ENCODE measurements at places on chromosomes 6 and 20. TPM values are rescaled to one million over a fixed set of nuclear protein-coding genes. Genes with fewer than 3 reads are reported as not detected.

- peak; percentile 77 for DNase-seq
These were observed 7.0 kb downstream of the UBD start for GRCh38 chr6:29552512-29553051.

DNA sequence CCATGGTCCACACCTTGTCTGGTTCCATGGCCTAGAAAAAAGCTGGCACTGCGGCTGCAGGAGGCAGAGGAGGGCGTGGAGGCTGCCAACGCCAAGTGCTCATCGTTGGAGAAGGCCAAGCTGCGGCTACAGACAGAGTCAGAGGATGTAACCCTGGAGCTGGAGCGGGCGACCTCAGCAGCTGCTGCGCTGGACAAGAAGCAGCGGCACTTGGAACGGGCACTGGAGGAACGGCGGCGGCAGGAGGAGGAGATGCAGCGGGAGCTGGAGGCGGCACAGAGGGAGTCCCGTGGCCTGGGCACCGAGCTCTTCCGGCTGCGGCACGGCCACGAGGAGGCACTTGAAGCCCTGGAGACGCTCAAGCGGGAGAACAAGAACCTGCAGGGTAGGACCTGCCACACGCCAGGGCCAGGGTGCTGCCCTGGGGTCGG lies 43.4 kb downstream of the MYH7B start:
- no peak for DNase-seq

DNA sequence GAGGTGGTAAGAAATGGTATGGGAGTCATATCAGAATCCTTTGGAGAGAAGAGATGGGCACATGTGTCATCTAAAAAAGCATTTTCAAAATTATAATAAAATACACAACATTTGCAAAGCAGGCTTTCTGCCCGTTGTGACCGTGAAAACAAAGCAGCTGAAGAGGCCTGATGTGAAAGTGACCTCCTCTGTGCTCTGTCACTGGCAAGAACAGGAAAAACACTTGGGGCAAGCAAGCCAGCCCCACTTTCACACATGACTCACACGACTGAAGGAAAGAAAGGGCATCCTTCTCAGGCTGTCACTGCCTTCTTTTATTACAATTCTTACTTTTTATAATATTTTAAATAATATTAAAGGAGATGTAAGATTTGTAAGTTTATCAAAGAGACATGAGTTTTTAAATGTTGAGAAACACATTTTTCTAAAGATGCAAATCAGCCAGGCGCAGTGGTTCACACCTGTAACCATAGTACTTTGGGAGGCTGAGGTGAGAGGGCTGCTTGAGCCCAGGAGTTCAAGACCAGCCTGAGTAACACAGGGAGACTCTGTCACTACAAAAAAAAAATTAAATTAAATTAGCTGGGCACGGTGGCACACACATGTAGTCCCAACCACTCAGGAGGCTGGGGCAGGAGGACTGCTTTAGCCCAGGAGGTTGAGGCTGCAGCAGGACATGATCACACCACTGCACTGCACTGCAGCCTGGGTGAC lies 143.7 kb downstream of the BTBD9 start:
- DNase-seq, result no peak

DNA sequence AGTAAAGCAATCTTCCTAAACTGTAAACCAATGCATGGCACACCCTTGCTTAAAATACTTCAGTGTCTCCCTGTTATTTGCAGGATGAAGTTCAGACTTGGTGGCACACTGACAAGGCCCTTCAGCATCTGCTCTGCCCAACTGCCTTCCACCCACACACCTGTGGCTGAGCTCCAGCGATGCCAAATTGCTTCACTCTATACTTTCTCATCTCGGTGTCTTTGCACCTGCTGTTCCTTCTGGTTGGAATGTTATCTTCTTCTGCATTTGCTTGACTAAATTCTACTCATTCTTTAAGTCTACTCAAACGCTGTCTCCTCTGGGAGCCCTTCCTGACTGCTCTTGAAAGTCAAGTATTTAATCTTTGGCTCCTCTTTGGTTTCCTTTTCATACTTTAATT lies 100.1 kb upstream of the SUPT3H start:
- DNase-seq, result no peak

DNA sequence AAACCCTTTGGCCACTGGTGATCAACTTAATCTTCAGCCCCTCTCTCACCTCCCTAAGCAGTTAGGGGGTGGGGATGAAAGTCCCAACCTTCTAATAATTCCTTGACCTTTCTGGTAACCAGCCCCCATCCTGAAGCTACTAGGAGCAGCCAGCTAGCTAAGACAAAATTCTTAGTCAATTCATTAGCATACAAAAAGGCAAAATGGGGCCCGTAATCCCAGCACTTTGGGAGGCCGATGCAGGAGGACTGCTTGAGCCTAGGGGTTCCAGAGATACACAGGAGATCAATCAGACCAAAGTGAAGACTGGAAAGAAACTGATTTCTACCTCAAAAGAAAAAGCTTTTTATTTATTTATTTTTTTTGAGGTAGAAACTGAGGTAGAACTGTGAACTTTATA lies 1.8 kb downstream of the ASCC3 start:
- no peak for DNase-seq

- no peak for DNase-seq
These were observed 27.8 kb downstream of the HDDC2 start for GRCh38 chr6:125273965-125274364.

- DNase-seq, result no peak
These were observed 3.0 kb upstream of the SEMG2 start for GRCh38 chr20:45218124-45218523.

DNA sequence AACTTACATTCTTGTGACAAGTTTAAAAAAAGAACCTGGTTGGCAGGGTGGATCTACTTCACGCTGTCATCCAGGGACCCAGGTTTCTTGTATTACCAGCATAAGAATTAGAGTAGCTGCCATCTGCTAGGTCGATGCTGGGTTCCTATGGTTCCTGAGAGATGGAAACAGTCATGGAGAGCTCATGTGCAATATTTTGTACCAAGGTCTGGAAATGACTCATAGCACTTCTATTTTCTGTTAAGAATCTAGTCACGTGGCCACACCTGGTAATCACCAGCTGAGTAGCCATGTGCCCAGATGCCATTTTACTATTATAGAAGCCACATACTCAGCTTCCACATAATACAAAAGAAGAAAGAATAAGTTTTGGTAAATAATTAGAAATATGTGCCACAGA lies 171.3 kb downstream of the CD83 start:
- DNase-seq, result no peak

DNA sequence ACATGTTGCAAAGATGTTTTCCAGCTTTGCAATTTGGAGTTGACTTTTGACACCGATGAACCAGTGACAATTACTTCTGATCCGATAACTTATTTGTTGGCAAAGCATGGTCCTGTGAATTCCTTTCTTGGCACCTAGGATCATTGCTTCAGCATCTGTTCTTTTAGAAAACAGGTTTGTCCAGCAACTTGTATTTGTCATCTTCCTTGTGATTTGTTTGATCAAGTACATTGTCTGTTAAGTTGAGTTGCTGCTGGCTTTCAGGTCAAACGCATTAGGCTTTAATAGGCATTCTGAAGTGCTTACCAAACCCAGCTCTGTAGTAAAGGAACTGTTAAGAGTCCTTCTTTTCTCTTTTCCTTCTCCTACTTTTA lies 192.4 kb upstream of the ZNF217 start:
- DNase-seq, result no peak

- peak; percentile 89 for DNase-seq
These were observed 809 bp downstream of the SRPK1 start for GRCh38 chr6:35919827-35920751.

GRCh38 chr6:150001295-150002008 lies 23.9 kb downstream of the RAET1L start:
- no peak for DNase-seq

- DNase-seq, result no peak
These were observed 57.6 kb downstream of the GMDS start for GRCh38 chr6:2187826-2188225.

DNA sequence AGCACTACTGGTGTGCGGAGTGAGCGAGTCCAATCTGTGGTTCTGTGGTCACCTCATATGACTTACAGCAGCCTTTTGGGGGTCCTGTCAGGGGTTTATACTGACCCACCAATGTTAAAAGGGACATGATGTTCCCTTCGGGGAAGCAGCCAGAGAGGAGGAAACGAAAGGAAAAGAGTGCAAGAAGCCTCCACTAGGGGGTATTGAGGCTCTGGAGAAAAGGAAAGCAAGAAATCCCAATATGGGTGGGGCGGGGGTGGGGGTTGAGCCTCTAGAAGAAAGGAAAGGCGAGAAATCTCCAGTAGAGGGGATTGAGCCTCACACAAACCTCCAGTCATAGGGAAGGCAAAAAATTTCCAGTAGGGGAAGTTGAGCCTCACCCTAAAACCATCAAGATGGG lies 249.3 kb upstream of the ECI2 start:
- no peak for DNase-seq

GRCh38 chr6:121849477-121849876 lies 414.0 kb downstream of the GJA1 start:
- DNase-seq, result no peak

GRCh38 chr20:8798505-8798904 lies 270.4 kb upstream of the PLCB4 start:
- DNase-seq, result no peak

DNA sequence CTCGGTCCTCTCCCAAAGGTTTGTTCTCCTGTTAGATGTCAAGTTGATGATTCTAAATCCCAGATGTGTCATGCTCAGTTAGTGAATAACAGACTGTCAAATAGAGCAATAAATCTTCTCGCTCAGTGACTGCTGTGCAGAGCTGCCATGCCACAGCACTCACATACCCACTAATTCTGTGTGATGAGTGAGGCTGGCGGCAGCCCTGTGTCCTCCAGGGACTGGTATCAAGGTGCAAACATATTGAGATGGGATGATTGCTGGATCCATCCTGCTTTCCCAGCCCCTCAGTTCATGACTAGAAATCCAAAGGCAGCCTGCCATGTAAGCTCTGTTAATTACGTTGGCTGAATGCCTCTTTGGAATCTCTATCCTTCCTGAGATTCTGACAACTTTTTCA lies 103.9 kb downstream of the OLIG3 start:
- no peak for DNase-seq

- peak; percentile 88 for DNase-seq
These were observed 74.9 kb downstream of the FOXO3 start for GRCh38 chr6:108635505-108636226.

DNA sequence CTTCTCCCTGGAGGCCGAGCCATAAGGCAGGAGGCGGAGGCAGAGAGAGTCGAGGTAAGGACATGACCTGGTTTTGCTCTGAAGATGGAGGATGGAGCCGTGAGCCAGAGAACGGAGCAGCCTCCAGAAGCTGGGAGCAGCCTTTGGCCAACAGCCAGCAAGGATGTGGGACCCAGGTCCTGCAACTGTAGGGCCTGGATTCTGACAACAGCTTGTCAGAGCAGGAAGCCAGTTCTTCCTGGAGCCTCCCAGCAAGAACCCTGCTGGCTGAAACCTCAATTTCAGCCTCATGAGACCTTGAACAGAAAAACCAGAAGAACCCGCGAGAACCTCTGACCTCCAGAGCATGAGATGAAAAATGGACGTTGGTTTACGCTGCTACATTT lies 13.4 kb upstream of the MRGBP start:
- no peak for DNase-seq

DNA sequence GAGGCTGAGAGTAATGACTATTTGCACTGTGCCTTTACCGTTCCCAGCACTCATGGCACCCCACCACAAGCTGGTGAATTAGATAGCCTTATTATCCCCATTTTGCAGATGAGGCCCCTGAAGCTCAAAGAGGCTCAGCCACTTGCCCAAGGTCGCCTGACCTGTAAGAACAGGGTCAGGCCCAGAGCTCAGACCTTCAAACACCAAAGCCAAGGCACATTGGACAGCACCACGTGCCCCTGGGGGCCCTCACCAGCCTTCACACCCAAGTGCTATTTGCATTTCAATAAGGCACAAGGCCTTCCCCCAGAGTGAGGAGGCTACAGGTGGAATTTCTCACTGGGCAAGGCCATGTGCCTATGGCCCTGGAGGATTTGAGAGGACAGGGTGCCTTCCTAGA lies 14.2 kb upstream of the C6orf132 start:
- no peak for DNase-seq

GRCh38 chr20:49865559-49865958 lies 49.8 kb downstream of the SPATA2 start:
- no peak for DNase-seq

GRCh38 chr20:60011512-60012507 lies 53.6 kb downstream of the CDH26 start:
- peak; percentile 75 for DNase-seq

GRCh38 chr6:142457638-142458406 lies 156.0 kb downstream of the ADGRG6 start:
- DNase-seq, result no peak

GRCh38 chr6:52307900-52308372 lies 23.4 kb upstream of the MCM3 start:
- no peak for DNase-seq

DNA sequence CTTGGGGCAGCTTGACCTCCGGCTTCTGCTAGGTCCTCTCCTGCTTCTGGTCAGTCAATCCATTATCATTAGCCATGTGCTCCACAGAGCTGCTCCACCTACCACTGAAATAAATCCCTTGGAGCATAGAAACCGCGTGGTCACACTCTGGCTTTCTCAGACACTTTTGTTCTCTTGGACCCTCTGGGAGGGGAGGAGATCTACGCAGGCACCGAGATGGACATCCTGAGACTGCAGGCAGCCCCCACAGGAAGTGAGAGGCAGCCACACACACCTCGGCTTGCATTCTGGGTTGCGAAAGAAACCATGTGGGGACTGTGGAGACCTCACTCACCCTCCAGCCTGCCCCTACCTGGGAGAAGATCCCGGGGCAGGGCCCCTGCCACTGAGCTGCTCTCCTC lies 79.5 kb downstream of the FYN start:
- no peak for DNase-seq

GRCh38 chr6:82178759-82179112 lies 68.8 kb downstream of the IBTK start:
- no peak for DNase-seq

GRCh38 chr6:16885411-16886160 lies 124.3 kb upstream of the ATXN1 start:
- no peak for DNase-seq

Gene LY6G6F
- total RNA-seq, result not detected

Gene SLC17A9
- 2.2 TPM for total RNA-seq

Gene UST
- 46.3 TPM for total RNA-seq

Gene APMAP
- 32.2 TPM for total RNA-seq

Gene LRRN4
- total RNA-seq, result not detected

Gene AIF1
- 41.9 TPM for total RNA-seq

Gene MUC22
- total RNA-seq, result not detected

Gene NEURL2
- 13.2 TPM for total RNA-seq

Gene MC3R
- not detected for total RNA-seq

Gene DLGAP4
- total RNA-seq, result 47.3 TPM

Gene LTB
- total RNA-seq, result 0.57 TPM

Gene TFAP2D
- total RNA-seq, result not detected

Gene PACSIN1
- 0.42 TPM for total RNA-seq

Measured in esophagus muscularis mucosa (tissue), 4 donors.